NB4 (cell line): ENCODE measurements at places on chromosomes 6 and 20.

- DNase-seq, result no peak
These were observed 595 bp upstream of the SRF start for GRCh38 chr6:43170417-43170930.

GRCh38 chr6:33502486-33502885, 48.1 kb downstream of the ZBTB9 start:
- no peak for DNase-seq

DNA sequence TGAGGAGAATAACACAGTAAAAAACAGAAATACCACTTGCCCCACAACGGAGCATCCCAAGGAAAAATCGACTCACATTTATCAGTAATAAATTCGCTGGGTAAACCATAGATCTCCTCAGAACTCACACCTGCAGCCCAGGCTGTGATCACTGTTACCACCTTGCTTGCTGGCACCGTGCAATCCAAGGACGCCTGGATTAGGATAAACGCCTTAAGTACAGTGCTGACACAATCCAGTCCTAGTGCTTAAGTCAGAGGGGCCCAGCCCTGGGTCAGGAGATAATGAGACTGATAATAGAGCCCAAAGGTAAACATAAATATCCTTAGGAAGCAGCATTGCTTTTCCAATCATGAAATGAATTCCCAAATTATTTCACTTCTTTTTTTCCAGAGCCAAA, 62.5 kb downstream of the EPB41L2 start:
- no peak for DNase-seq

DNA sequence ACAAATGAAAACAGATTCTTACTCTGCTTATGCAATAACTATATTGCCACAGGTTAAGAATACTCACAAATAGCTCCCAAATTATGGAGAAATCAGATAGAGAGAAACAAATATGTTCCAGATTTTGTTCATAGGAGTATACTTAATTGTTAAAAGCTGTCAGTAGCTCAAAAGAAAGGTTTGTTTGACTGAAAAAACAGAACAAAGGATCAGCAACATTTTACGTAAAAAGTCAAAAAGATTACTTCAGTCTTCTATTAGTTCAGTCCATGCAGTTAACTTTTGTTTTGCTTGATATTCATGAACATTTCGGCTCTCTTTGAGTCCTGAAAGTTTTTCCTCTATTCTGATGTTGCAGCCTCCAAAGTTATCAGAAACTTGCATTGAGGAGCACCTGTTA, 13.4 kb upstream of the NANP start:
- no peak for DNase-seq

DNA sequence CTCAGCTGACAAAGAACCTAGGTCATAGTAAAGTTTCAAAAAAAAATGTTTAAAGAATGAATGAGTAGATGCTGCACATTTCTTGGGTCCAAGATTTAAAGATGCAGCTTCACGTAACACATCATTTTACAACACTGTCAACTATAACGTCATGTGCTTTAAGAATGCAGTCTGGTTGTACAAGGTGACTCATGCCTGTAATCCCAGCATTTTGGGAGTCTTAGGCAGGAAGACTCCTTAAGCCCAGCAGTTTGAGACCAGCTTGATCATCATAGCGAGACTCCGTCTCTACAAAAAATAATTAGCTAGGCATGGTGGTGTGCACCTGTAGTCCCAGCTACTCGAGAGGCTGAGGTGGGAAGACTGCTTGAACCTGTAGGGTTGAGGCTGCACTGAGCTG, 21.9 kb downstream of the SLC17A5 start:
- DNase-seq, result no peak

- DNase-seq, result no peak
These were observed 12.8 kb downstream of the SLC22A3 start for GRCh38 chr6:160360955-160361354.

DNA sequence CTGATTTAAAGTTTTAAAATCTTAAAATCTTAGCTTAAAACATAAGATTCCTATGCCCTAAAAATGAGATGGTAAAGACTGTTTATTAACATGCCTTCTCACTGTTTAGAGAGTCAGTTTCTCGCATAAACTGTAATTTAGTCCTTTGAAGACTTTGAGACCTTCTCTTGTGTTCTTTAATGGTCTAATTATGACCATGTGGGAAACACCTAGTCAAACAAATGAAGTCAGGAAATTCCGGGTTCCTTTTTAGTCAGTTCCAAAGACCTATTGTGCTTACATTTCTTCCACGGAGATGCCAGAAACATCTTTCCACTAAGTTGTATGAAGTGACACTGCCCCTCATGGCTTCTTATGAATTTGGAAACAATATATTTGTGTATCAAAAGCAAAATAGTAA, 64.2 kb upstream of the KIF25 start:
- DNase-seq, result no peak
